Bronchial epithelial cell (primary cell): ENCODE measurements at places on chromosomes 13 and 19. TPM values are rescaled to one million over a fixed set of nuclear protein-coding genes. Genes with fewer than 3 reads are reported as not detected.

Gene VSIG10L
- total RNA-seq, result 0.53 and 2.8 TPM in 2 replicates

Gene ATP8A2
- total RNA-seq, result not detected in 2 replicates

Gene ZNF835
- under 0.01 TPM in 2 replicates for total RNA-seq

Gene DOHH
- total RNA-seq, result 17.1 and 20.1 TPM in 2 replicates

Gene LYL1
- 0.51 and 1.3 TPM in 2 replicates for total RNA-seq

Gene POSTN
- total RNA-seq, result 1.5 and 2.1 TPM in 2 replicates

Gene LYPD5
- 0.38 and 0.53 TPM in 2 replicates for total RNA-seq

Gene RFPL4A
- not detected in 2 replicates for total RNA-seq

Gene ARID3A
- total RNA-seq, result 15.8 and 16.0 TPM in 2 replicates

Gene TTC9B
- not detected in 2 replicates for total RNA-seq

Gene COX7A1
- total RNA-seq, result 0.64 and 1.6 TPM in 2 replicates

- no peak for DNase-seq
Observed at GRCh38 chr19:542173-542866, 1.5 kb upstream of the GZMM start.

- no peak for DNase-seq
Observed at GRCh38 chr19:19211499-19212420, at the start of gene NCAN. NCAN (plus strand) TSS chr19:19211958; CDS start chr19:19216954, 4,996 bp downstream.

- DNase-seq, result no peak
Observed at GRCh38 chr13:52786766-52787165, 47.1 kb upstream of the CNMD start.

GRCh38 chr13:101210774-101211173, 205.5 kb downstream of the NALCN start:
- DNase-seq, result no peak

DNA sequence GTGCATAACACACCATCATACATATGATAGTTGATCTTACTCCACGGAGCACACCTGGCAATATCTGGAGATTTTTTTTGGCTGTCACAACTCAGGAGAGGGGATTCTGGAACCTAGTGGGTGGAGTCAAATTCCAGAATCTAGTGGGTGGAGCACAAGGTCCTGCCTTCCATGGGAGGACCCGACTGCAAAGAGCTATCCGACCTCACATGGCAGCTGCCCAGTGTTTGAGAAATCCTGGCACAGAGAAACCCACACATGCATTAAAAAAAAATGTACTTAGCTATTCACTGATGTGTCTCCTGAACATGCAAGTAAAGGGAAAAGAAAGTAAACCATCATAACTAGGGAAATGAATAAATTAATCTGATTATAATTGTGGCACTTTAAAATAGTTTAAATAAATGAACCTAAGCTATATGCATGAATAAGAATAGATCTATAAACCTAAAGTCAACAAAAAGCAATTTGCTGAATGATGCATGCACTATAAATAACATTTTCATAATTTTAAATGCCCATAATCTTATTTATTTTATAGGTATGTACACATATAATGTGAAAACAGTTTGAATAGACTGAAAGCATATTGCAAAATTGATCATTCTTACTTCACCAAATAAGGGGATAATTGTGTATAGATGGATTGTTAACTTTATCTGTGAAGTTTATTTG, 300.3 kb downstream of the MYO16 start:
- DNase-seq, result no peak

- no peak for DNase-seq
Observed at GRCh38 chr19:46598372-46598917, 2.7 kb upstream of the CALM3 start.

DNA sequence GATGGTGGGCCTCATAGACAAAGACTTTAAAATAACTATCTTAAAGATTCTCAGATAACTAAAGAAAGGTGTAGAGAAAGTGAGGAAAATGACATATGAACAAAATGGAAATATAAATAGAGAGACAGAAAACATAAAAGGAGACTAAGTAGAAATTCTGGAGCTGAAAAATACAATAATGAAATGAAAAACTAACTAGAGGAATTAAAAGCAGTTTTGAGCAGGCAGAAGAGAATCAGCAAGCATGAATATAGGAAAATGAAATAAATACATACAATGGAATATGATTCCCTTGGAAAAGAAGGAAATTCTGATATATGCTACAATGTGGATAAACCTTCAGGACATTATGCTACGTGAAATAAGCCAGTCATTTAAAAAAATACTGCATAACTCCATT, 3.9 kb downstream of the EEF1AKMT1 start:
- DNase-seq, result no peak

DNA sequence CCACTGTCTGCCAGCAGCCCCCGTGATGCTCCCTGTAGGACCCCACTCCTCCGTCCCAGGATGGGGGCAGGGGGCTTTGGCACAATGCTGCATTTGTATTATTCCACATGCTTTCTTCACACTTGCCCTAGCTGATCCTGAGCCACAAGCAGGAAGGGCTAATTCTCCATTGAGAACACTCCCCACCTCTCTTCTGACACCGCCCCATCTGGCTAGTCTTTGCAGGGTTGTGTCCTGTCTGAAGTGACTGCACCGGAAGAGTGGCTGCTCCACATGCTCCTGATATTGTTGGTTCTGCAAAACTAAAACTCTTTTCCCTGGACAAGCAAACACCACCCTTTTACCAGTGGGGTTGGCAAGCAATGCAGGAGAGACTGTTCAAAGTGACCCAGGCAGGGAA, 18.0 kb downstream of the ZNF574 start:
- no peak for DNase-seq

GRCh38 chr13:30608364-30608763, 9.4 kb upstream of the USPL1 start:
- no peak for DNase-seq

GRCh38 chr13:107545946-107546502, 669.3 kb downstream of the LIG4 start:
- DNase-seq, result no peak

GRCh38 chr13:60716313-60716712, 319.3 kb downstream of the TDRD3 start:
- DNase-seq, result peak; percentile 10

- no peak for DNase-seq
Observed at GRCh38 chr13:40074338-40074737, 418.9 kb downstream of the COG6 start.

GRCh38 chr19:50725218-50725910, 2.2 kb downstream of the CLEC11A start:
- DNase-seq, result no peak

- no peak for DNase-seq
Observed at GRCh38 chr13:30805603-30806011, 70.3 kb downstream of the ALOX5AP start.

DNA sequence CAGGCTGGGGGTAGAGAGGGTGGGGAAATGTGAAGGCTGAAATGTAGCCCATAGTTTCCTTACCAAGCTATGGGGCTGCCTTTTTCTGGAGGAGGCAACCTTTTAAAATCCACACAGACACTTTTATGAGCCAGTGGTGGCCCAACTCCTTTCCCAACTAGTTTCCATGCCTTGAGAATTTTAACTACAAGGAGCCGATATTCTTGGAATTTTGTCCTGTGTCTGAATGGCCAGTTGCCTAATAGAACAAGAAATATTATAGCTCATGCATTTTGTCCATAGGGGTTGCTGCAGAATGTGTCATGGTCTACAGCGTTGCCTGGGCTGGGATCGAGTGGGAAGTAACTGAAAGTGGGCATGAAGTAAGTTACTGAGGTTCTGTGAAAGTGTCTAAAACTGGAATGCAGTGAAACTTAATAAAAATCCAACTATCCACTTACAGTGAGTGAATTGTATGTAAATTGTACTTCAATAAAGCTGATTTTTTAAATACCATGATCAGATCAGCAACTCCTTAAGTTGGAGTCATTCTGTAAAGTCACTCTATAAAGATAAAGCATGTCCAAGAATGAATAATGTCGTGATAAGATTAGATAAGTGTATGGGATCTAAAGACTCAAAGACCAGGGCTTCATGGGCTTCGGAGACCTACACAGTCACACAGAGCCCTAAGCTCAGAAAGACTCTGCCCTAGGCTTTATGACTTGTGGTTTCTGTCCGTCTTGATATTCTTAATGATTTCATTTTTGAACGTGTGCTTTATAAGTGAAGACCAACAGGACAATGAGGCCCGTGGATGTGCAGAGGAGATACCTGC, 122.6 kb upstream of the FNDC3A start:
- no peak for DNase-seq

DNA sequence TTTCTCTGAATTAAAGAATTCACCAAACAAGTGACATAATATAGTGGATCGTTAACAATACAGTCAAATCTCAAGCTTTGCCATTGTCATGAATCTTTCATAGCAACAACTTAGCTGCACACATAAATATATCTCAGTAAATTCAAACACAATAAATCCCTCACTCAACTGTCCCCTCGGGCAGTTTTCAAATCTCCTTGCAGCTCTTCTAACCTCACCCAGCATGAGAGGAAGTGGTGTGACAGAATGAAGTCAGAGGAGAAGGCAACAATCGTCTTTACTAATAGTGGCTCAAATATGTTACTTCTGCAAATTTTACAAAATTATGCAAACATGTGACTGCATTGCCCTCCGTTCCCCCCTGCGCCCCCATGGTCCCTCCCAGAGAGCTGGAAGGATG, 148.2 kb downstream of the RAP2A start:
- no peak for DNase-seq

DNA sequence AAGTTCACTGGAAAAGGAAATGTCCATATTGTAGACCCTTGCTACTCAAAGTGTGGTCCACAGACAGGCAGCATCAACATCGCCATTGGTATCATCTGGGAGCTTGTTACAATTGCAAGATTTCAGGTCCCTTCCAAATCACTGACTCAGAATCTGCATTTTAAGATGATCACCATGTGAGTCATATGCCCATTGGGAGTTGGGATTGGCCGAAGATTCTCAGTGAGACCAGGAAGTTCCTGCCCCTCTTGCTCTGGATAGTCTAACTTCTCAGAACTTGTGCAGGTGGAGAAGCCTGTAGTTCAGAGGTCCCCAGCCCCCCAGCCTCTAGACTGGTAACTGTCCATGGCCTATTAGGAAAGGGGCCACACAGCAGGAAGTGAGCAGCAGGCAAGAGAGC, 48.9 kb upstream of the URAD start:
- peak; percentile 36 for DNase-seq

GRCh38 chr13:110138700-110139036, 168.3 kb downstream of the COL4A1 start:
- no peak for DNase-seq

- peak; percentile 17 for DNase-seq
Observed at GRCh38 chr13:25214491-25215252, 42.6 kb upstream of the AMER2 start.

- DNase-seq, result no peak
Observed at GRCh38 chr13:101555610-101556009, 103.1 kb downstream of the ITGBL1 start.

GRCh38 chr13:32261567-32261966, 53.6 kb downstream of the ZAR1L start:
- DNase-seq, result peak; percentile 71

GRCh38 chr13:50644081-50644871, 199.2 kb downstream of the DLEU7 start:
- peak; percentile 95 for DNase-seq

DNA sequence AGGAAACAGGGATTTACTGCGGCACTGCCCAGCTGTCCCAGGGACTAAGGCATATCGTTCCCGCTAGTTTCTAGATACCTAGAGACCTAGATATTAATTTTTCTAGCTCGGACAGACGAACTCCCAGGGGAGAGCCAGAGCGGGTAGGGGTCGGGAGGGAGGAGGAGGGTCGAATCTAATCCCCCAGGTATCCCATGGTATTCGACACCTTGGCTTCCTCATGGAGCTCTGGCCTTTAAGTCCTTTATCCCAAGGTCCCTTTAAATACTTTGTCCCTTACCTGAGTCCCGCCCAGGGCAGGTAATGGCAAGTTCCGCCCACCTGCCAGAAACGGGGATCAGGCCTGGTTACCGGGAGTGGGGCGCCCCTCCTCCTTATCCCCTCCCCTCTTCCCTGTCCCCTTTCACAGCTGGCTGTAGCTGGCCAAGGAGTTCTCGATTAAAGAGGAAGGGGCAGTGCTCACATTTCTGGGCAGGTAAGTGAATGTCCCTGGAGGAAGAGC, at the start of gene PRRG2:
Gene PRRG2 (plus strand): TSS at position 310 of the 502 bp plus-strand sequence. CDS start 1,904 bp downstream, outside the sequence.
- DNase-seq, result peak; percentile 51
